ENCODE measurements at places on chromosomes 12 and 14.

- no peak for DNase-seq
Observed at GRCh38 chr12:47066278-47067025, 13.0 kb upstream of the PCED1B start.

- no peak for DNase-seq
Observed at GRCh38 chr12:113052326-113052725, 4.2 kb upstream of the DTX1 start.

DNA sequence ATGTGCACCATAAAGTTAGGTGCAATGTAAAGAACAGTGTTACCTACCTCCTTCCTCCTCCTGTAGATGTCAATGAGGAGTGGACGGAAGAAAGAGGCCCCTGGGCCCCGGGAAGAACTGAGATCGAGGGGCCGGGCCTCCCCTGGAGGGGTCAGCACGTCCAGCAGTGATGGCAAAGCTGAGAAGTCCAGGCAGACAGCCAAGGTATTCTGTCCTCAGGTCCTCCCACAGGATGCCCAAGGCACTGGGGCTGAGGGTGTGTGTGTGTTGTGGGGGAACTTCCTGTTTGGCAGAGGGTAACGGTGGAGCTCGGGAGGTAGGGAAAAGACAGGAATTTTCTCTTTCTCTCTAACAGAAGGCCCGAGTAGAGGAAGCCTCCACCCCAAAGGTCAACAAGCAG, 6.4 kb downstream of the ATN1 start:
- DNase-seq, result no peak

DNA sequence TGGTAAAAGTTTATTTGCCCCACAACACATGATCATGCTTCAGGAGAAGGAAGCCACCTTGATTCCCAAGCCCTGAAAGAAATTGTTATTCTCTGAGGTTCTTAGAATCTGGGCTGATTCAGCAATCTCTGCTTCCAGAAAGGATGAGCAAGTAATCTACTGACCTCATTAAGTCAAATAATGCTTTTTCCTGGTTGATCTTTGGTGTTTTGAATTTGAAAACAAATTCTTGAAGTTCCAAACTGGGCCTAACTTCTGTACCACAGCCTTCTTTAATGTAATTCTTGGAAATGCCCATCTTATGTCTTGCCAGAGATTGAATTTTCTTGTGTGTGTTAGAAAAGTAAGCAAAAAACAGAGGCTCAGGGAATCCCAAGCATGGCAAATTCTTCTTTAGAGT, 319.2 kb upstream of the DDHD1 start:
- DNase-seq, result no peak

DNA sequence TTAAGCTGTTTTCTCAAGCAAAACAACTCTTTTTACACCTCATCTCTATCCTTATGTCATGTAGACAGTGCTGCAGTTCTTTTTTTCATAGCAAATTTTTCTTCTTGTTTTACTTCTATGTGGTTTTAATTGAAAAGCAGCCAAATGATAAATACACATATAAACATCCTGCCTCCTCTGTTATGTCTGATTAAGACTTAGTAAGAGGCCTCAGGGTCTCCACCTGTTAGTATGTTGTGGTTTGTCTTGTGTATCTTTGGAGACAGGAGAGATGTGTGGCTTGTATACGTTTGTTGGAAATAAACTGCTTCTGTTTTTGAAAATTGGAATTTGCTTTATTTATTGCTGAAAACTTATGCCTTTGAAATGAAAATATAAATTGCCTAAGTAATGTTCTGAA, 32.0 kb downstream of the PEX5 start:
- no peak for DNase-seq

DNA sequence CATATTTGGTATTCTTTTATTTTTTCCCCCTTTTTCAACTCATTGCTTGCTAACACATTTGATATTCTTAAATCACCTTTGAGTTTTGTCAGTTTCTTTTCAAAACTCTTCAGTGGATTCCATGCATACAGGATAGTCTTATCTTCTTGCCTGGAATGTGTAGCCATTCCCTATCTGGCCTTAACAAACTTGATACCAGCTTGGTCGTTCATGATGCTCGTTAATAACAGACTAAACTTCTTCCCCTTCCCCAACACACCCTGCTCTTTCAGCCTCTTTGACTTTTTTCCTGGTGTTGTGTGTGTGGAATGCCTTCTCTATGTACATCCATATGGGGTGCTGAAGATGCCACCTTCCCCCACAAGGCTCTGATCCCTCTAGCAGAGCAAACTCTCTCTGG, 17.7 kb upstream of the CALM1 start:
- DNase-seq, result no peak

DNA sequence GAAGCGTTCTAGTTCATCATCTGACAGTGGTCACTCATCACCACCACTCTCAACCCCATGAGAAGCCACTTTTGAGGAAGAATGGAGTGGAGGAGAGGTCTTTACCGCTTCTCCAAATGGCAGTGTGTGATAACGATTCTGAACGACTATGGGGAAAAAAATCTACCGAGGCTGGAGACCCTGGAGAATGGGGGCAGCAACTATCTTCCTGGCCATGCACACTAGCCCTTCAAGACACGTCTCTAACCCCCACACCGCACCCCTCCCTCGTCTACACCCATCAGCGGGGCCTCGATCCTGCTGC, 365 bp downstream of the ING4 start:
- no peak for DNase-seq

DNA sequence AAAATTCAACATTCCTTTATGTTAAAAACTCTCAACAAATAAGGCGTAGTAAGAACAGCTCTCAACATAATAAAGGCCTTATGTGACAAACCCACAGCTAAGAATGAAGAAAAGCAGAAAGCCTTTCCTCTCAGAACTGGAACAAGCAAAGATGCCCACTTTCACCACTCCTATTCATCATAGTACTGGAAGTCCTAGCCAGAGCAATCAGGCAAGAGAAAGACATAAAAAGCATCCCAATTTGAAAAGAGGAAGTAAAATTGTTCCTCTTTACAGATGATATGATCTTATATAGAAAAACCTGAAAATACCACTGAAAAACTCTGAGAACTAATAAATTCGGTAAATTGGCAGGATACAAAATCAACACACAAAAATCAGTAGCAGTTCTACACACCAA, 52.1 kb downstream of the STON2 start:
- no peak for DNase-seq

GRCh38 chr14:55605793-55606192, 25.8 kb downstream of the KTN1 start:
- DNase-seq, result no peak

GRCh38 chr12:18428416-18428815, 167.1 kb downstream of the PIK3C2G start:
- DNase-seq, result no peak
